ENCODE measurements at places on chromosomes 12 and 14.
A peak's percentile ranks its signal among the peaks of the same experiment; 100 is the strongest.

DNA sequence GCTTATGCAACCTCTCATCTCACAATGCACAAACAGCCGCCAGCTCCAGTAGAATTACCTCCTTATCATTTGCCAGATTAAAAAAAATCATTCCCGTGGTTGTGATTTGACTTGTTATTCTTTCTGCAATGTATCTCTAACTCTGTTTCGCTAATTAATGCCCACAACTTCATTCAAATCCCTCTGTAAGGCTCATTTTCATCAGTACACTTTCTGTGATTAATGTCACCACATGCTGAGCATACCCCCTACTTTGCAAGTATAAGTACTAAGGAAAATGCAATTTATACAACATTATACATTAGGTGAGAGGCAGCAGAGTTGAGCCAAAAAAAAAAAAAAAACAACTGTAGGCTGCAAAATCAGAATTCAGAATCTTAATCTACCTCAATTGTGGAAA lies 166.0 kb downstream of the FSCB start:
- no peak for DNase-seq

GRCh38 chr14:54718046-54718445 lies 151.1 kb downstream of the SAMD4A start:
- no peak for DNase-seq

DNA sequence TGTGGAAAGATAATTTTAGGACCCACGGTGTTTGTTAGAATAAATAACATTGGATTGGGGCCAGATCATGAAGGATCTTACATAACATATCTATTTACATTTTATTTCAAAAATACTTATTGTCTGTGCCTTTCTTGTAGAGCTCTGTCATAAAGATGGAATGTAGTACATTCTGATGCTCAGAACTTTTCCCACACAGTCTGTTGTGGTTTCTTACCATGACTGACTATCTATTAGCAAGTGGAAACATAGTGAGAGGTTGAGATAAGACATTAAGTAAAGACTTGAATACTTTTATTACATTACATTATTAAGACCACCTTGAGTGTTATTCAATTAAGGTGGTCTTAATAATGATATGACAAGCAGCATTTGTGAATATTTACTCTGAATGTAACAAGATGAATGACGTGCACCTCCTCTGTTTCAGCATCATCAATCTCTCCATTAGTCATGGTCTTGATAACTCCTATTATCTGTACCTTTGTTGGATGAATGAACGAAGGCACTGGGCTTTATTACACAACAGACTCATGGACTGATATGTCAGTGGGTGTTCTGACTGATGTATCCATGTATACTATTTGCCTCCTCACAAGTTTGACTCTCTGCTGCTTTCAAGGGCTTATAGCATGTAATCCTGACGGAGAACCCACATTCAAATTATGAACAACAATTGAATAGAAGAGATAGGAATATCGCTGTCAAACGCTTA lies 883.0 kb upstream of the FLRT2 start:
- no peak for DNase-seq

GRCh38 chr14:85471744-85472143 lies 58.2 kb upstream of the FLRT2 start:
- peak; percentile 76 for DNase-seq

DNA sequence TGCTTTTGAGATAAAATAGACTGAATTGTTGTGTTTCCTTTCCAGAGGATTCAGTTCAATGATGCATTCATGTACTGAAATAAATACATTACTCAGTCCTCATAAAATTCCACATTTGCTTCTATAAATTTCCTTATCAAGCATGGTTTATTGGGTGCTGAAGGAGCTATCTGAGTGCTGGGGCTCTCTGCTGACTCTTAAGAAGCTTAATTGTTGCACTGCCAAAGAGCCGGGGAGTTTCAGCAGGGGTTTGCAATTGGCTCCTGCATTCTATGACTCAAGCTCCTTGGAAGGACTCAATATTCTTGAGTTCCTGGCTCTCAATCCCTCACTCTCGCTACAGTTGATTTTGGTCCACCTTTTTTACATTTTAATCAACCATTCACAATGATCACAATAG lies 69.8 kb upstream of the PYGL start:
- no peak for DNase-seq

GRCh38 chr12:113128802-113129663 lies 6.5 kb downstream of the RASAL1 start:
- no peak for DNase-seq

- no peak for DNase-seq
Measured at GRCh38 chr12:124498275-124499189, 68.9 kb downstream of the NCOR2 start.

- no peak for DNase-seq
Measured at GRCh38 chr12:718756-719102, 33.6 kb upstream of the WNK1 start.

GRCh38 chr12:121626087-121626852 lies at the start of gene ORAI1:
ORAI1 (plus strand) TSS chr12:121626530.
- peak; percentile 97 for DNase-seq

DNA sequence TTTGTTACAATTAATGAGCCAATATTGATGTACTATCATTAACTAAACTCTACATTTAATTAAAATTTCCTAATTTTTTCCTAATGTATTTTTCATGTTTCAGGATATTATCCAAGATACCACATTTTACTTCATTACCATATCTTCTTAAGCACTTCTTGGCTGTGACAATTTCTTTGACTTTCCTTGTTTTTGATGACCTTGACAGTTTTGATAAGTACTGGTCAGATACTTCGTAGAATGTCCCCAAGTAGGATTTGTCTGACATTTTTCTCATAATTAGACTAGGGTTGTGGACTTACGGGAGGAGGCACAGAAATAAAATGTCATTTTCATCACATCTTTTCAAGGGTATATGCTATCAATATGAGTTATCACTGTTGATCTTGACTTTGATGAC lies 700.9 kb downstream of the BCL11B start:
- DNase-seq, result no peak

DNA sequence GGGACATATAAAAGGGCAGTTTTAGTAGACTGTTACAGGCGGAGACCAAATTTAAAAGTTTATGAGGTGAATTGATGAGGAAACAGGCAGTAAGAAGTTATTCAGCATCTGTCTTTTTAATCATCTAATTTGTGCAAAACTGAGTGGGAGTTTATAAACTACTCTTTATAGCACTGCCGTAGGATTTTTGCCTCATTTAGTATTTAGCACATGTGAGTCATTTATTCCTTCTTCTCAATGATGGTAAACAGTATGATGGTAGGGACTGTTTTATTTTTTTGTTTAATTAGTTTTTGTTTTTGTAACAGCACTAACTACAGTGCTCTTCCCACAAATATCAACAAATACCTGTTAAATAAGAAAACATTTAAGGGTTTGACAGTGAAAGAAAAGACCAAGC lies 20.6 kb downstream of the TOGARAM1 start:
- DNase-seq, result no peak

- no peak for DNase-seq
Measured at GRCh38 chr12:106190581-106190980, 51.8 kb upstream of the NUAK1 start.

DNA sequence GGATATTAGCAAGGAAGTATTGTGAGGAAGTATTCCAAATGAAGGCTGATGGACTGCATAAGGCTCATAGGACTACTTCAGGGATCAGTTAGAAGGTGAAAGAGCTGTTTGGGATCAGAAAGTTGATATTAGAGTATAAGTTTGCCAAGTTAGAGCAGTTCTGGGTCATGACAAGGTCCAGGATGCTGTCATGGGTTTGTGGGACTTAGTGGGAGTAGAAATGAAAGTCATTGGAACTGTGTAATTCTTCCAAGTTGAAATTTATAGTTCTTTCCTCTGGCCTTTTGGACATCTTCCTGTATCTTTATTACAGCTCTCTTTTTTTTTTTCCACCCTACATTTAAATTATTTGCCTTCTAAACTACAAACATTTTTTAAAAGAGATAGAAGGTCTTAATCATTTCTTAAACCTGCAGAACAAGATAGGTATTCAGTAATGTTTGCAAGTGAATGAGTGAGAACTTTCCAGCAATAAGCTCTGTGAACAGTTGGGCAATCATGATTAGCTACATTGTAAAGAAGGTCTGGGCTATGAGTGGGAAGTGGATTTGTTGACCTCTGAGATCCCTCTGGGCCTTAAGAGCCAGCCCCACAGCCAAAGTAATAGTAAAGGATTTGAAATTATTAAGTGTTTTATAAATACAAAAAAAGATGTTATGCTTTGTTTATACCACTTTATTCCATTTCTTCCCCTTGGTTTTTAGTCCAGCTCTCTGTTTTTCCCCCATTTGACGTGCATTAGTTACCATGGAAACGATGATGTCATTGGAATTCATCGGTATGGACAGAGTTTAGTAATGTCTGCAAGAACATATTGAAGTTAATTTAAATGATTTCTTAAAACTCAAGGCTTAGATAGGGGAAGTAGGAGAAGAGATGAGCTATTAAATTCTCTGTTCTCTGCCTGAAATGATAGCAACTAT lies 247.9 kb upstream of the ARHGAP5 start:
- peak; percentile 56 for DNase-seq

DNA sequence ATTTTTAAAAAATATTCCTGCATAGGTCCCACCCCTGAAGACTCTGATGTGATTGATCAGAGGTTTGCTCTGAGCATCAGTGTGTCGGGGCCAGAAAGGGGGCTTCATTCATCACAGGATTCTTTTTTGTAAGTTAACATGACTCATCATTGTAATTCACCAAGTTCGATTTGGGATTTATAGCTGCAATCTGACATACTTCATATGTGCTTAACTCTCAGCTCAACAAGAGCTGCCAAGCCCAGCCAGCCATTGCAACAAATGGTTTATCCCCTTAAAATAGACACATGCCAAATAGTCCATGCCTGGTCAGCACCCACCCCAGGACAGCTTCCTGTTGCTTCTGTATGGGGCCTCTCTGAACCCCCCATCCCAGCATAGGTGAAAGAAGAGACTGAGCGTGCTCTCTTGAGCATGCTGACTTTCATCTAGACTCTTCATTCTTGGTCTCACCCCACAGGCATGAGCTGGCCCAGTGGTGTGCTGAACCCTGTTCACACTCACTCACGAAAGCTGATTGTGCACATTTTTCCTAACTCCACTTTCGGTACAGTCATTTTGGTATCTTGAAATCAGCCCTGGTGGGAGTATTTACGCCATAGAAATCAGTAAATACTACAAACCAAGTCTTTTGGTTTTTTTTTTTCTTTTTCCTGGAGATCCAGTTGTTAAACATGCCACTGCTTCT lies 101.4 kb downstream of the STAB2 start:
- no peak for DNase-seq

DNA sequence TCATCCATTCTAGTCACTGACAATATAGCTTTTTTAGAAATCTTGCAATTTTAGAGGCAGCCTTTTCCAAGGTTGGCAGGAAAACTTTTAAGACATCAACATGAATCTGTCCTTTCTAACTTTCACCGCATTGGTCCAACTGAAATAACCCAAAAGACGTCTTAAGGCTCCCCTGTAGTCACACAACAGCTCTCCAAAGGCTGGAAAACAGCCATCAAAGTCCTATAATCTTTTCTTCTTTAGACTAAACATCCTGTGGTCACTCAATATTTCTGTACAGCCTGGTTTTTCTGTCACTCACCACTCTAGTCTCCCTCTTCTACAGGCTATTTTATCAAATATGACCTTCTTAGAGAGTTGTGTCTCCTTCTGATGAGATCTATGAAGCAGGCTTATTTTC lies 4.5 kb upstream of the PTPRB start:
- DNase-seq, result no peak

DNA sequence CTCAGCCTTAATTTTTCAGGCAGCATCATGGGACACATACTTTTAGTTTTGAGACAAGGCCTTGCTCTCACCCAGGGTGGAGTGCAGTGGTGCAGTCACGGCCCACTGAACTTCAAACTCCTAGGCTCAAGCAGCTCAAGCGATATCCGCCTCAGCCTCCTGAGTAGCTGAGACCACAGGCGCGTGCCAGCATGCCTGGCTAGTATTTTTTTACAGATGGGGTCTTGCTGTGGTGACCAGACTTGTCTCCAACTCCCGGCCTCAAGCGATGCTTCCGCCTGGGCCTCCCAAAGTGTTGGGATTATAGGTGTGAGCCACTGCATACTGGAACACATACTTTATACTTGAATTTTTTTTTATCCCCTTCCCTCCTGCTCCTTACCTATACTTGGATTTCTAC lies 2.8 kb downstream of the RDH5 start:
- DNase-seq, result no peak

DNA sequence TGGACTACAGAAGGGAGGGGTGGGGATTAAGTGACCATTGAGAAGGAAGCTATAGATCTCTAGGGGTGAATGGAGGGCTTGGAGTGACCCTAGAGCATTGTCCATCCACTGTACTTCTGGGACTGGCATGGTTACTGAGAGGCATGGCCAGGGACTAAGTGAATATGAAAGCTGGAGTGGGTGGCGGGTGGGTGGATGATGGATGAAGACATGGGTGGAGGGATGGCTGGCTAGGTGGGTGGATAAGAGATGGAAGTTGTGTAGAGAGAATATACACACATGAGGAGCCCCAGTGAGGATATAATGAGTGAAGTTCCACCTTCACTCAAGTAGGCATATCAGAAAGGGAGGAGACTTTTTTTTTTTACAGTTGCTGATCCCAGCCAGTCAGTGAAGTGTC lies 65.5 kb upstream of the NRXN3 start:
- no peak for DNase-seq

GRCh38 chr12:944211-944610 lies 5.3 kb downstream of the RAD52 start:
- no peak for DNase-seq

DNA sequence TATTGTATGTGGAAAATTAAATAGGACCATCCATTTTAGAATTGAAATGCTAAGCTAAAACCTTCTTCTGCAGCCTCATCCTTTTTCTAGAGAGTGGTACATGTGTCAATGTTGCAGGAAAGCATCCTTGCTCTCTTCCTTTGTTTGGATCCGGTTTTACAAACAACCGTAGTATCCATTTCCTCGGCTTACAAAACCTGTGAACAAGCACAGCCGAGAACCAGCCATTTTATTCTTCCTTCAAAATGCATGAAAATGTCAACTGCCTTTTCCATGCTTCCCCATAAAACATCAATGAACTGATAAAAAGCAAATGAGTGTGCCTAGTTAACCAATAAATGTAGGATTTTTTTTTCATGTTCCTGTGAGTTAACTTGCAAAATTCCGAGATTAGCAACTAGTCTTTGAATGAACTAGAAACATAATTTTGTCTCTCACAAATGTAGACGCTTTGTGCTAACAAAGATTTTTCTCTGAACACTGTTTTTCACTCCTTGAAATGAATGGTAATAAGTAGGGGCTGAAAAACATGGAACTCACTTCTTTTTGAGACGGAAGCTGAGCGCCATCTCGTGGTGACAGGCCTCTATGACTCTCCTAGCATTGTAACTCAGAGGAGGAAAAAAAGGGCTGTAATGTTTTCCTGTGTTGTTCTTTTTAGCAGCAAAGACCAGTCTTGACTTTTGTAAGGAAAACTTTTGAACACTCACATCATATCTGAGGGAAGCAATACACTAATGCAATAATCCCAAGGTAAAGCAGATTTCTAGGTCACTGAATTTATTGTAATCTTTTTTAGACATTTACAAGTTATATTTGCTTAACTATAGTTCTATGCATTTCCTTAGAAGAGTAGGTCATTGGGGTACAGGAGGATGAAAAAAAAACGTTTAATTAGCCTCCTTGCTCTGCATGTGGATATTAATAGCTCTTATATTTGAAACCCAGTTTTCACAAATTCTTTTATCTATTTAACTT lies 157.4 kb upstream of the FOXG1 start:
- DNase-seq, result peak; percentile 66
